ENCODE measurements at places on chromosomes 6 and 20. TPM values are rescaled to one million over a fixed set of nuclear protein-coding genes. Genes with fewer than 3 reads are reported as not detected.

DNA sequence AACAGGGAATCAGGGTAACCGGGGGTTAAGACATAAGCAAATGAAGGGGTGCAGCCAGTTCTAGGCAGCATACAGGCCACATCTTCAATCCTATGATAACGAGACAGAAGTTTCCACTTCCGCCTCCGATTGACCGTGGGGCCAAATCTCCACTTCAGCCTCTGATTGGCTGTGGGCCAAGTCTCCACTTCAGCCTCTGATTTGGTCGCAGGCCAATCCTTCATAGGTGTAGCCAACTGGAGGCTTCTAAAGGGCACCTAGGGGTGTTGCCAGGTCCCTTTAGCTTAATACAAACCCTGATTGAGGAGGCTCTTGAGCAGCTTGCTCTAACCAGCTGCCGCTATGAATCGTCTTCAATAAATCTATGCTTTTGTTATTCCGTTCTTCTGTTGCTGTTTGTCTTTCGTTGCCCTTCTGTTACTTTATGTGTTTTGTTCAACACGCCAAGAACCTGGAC is 2.1 kb upstream of the ERGIC3 start:
- H3K36me3 ChIP-seq: no peaks in the 10 kb centered on the region
- H3K4me1 ChIP-seq: peaks cover 3% of the 10 kb centered on the region
- DNase-seq: peak; percentile 59
- no peak overlapping the region for H3K27ac ChIP-seq
- no peak overlapping the region for H3K4me3 ChIP-seq
- H3K27me3 ChIP-seq: no peaks in the 10 kb centered on the region

DNA sequence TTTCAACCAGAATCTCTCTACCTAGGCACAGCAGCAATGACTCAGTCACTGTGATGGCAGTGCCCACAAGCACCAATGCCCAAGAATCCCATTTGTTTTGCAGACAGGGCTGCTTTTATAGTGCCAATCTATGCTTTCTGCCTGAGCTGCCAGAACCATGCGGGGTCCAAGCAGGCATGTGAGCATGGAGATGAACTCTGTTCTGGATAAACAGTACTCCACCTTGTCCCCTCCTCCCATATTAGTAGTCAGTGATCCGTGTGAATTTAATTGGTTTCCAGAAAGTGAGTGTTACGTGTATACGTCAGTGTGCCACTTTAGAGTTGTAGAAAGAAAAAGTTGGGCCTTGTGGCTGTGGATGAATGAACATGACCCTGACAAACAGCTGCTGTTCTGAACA is 79.4 kb downstream of the SASH1 start:
- H3K4me1 ChIP-seq: no peaks in the 10 kb centered on the region
- H3K4me3 ChIP-seq: no peak overlapping the region
- DNase-seq: no peak
- no peaks in the 10 kb centered on the region for H3K36me3 ChIP-seq
- no peaks in the 10 kb centered on the region for H3K27me3 ChIP-seq

GRCh38 chr20:53903652-53903987 is 166.8 kb downstream of the BCAS1 start:
- no peak overlapping the region for H3K4me3 ChIP-seq
- no peaks in the 10 kb centered on the region for H3K36me3 ChIP-seq
- no peaks in the 10 kb centered on the region for H3K27me3 ChIP-seq

GRCh38 chr6:26205161-26205624 is 118.0 kb downstream of the HFE start:
- peak overlapping the region; percentile 99 for H3K27ac ChIP-seq
- H3K4me3 ChIP-seq: peak overlapping the region; percentile 70
- no peaks in the 10 kb centered on the region for H3K4me1 ChIP-seq
- H3K36me3 ChIP-seq: no peaks in the 10 kb centered on the region
- no peaks in the 10 kb centered on the region for H3K27me3 ChIP-seq

DNA sequence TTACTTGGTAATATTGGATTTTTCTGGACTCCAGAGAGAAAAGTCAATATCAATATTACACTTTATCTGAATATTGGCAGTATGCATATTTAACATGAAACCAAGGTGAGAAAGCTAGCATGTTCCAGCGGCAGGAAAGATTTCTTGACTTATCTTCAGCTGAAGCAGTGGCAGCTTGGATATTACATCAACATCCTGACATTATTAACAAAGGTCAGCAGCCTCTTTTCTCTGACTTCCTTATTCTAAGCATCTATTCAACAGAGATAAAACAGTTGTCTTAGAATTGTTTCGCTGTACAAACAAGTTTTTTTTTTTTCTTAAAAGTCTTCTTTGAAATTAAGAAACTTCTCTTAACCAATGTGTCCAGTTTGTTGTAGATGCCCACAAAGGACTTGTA is 11.8 kb downstream of the DCBLD1 start:
- no peak for DNase-seq
- peaks cover 12% of the 10 kb centered on the region for H3K4me1 ChIP-seq
- no peaks in the 10 kb centered on the region for H3K27me3 ChIP-seq
- H3K4me3 ChIP-seq: no peak overlapping the region

Gene HS3ST5
- 0.05 TPM for total RNA-seq

DNA sequence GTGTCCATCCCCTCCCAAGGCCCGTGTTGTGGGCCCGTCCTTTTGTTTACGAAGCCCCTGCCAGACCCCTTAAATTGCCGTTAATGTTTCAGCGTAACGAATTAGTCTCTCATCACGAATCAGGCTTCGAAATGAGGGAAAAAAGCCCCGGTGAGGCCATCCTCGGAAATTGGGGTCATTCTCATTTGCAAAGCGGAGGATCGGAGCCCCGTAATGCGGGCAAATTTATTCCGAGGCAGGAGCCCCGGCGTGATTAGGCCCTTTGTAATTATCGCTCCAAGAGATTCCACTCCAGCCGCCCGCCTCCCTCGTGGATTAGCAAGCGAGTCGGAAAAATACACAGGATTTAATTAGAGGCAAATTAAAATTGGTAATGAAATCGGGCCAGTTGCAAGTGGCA is 44.9 kb upstream of the MDFI start:
- no peaks in the 10 kb centered on the region for H3K27me3 ChIP-seq
- DNase-seq: no peak
- H3K4me1 ChIP-seq: no peaks in the 10 kb centered on the region

DNA sequence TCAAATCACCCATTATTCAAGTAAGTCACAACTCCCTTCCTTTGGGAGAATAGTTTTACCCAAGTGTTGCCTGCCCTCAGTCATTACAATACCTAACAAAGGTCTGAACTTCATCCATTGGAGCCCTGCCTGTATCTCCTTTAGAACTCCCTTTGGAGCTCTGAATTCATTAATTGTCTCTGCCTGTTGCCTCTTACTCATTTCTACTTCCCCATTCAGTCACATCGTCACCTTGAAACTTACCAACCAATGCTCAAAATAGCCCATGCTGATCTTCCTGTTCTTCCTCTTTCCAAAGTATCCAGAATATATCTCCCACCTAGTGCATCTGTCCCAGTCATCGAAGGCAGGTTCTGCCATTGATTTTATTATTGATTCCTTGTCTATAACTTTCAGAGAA is 120.7 kb upstream of the ADGRF1 start:
- H3K4me1 ChIP-seq: no peaks in the 10 kb centered on the region
- DNase-seq: no peak
- H3K36me3 ChIP-seq: no peaks in the 10 kb centered on the region
- no peak overlapping the region for H3K4me3 ChIP-seq

Gene XKR7
- 0.16 TPM for total RNA-seq

GRCh38 chr6:165854863-165855593 is 192.0 kb upstream of the PDE10A start:
- no peaks in the 10 kb centered on the region for H3K4me1 ChIP-seq
- no peak overlapping the region for H3K4me3 ChIP-seq
- H3K36me3 ChIP-seq: no peaks in the 10 kb centered on the region
- H3K27ac ChIP-seq: no peak overlapping the region
- peaks cover 20% of the 10 kb centered on the region for H3K27me3 ChIP-seq

GRCh38 chr6:42032366-42032765 is 18.0 kb upstream of the TAF8 start:
- H3K36me3 ChIP-seq: no peaks in the 10 kb centered on the region
- H3K4me3 ChIP-seq: no peak overlapping the region
- no peak for DNase-seq
- H3K4me1 ChIP-seq: no peaks in the 10 kb centered on the region

DNA sequence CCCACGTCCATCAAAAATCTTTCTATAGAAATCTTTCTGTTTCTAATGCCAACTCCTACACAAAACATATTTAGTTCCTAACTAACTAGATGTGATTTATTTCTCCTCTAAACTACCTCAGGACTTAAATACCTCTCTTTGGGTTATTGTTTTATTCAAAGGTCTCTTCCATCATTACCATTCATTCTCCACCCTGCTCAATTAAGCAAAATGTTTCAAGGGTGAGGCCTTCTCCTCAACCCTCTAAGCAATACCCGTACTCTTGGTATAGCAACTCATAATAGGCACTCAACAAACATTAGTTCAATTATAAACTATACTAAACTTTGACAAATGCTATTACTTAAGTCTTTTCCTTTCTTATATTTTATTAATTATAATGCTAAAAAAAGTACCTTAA is 111.4 kb downstream of the RNGTT start:
- DNase-seq: no peak
- no peak overlapping the region for H3K4me3 ChIP-seq
- H3K27ac ChIP-seq: no peak overlapping the region
- H3K4me1 ChIP-seq: no peaks in the 10 kb centered on the region

GRCh38 chr6:69438113-69438512 is 358.7 kb downstream of the LMBRD1 start:
- no peaks in the 10 kb centered on the region for H3K4me1 ChIP-seq
- H3K4me3 ChIP-seq: no peak overlapping the region
- no peaks in the 10 kb centered on the region for H3K27me3 ChIP-seq
- H3K27ac ChIP-seq: no peak overlapping the region
- no peak for DNase-seq

DNA sequence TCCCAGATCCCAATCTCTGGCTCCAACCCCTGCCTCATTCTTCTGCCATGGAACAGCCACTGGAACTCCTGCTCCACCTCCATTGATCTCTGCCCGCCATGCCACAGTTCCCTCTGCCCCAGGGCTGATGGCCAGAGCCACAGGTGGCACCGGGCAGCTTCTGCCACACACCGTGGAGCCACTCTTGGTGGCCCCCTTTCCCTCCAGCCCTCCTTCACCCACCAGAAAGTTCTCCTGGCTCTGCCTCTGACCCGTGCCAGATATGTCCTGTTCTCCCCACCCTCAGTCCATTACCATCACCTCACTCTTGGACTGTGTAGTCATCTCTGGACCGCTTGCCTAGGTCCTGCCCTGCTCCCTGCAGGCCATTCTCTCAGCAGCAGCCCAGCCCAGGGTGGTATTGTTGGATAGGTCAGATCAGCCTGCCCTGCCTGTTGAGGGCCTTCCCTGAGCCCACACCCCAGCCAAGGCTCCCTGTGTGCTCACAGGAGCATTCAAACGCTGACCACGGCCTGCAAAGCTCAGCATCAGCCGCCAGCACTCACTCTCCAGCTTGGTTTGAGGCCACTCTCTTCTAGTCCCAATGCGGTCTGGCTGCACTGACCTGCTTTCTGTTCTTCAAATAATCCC is 16.8 kb upstream of the SYNDIG1 start:
- no peaks in the 10 kb centered on the region for H3K4me1 ChIP-seq
- H3K27ac ChIP-seq: no peak overlapping the region
- no peaks in the 10 kb centered on the region for H3K36me3 ChIP-seq
- DNase-seq: no peak

Gene VNN1
- total RNA-seq: 0.62 TPM

Gene KCNK16
- not detected for total RNA-seq

- H3K4me1 ChIP-seq: no peaks in the 10 kb centered on the region
- H3K36me3 ChIP-seq: no peaks in the 10 kb centered on the region
- no peaks in the 10 kb centered on the region for H3K27me3 ChIP-seq
- DNase-seq: no peak
- no peak overlapping the region for H3K27ac ChIP-seq
These were observed 156.4 kb downstream of the MBOAT1 start for GRCh38 chr6:20055916-20056315.

Gene RHAG
- not detected for total RNA-seq

Gene LCA5
- 1.1 TPM for total RNA-seq
